ENCODE measurements at places on chromosomes 3 and 15.

GRCh38 chr15:73454096-73454495, 11.1 kb downstream of the REC114 start:
- no peak for DNase-seq

DNA sequence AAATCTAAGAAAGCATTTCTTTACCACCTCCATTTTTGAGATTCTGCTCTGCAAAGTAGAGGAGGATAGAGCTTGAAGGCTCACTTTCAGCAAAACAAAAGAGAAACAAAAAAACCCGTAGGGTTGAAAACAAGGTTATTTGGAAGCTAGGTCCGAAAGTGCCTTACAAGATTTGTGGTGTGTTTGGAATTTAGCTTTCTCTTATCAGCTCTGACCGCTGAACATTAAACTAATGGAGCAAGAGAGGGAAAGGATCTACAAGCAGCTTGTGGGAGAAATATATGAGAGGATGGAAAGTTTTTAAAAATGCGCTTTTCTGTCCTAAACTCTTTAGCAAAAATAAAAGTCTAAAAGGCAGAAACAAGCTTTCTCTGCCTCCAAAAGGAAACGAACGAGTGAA, 545.5 kb downstream of the NTRK3 start:
- DNase-seq, result no peak

- DNase-seq, result no peak
Observed at GRCh38 chr3:152157337-152157736, 111.4 kb upstream of the MBNL1 start.

DNA sequence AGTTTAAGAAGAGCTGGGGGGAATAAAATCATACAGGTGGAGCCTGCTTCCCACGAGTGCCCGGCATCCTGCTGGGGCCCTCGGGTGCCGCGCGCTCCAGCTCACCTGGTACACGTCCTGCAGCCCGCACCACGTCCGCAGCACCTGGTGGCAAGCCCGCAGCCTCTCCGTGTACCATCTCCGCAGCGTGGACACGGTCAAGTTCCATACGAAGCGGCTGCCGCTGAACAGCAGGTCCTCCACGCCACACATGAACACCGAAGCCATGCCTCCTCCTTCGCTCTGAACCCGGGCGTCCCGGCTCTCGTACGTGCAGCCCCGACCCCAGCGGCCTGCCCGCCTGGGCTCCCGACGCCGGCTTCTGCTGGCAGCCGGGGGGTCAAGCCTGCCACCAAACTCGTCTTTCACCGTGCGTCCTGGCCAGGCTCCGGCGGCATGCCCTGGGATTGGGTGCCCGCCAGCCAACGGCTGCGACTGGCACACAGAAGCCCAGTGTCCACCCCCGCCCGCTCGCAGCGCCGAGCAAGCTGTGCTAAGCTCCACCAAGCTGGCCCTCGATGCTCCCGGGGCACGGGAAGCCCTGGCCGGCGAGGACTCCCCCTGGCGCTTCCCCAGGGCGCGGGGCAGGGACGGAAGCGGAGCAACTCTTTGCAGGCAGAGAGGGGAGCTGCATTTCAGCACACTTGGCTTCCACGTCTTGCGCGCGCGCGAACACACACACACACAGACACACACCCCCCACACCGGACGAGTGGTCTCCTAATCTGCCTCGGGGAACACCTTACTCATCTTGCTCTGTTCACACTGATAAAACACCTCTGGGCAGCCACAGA, at the start of gene FRMD4B:
Gene FRMD4B (minus strand): TSS at position 366 of the 833 bp plus-strand sequence. CDS start 99 bp downstream, at position 267.
- peak; percentile 87 for DNase-seq

DNA sequence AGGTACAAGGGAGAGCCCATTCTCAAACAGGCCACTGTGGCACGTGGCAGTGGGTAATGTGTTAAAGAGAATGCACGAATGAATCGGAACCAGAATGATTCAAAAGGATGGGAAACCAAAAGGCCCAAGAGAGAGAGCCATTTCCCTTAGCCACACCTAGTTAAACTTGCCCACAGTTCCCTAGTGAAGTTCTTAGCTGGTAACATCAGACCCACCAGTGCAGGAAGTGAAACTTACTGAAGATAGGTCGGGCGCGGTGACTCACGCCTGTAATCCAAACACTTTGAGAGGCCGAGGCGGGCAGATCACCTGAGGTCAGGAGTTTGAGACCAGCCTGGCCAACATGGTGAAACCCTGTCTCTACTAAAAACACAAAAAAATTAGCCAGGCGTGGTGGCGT, 97.1 kb downstream of the MEX3B start:
- no peak for DNase-seq
